ENCODE measurements at places on chromosomes 1 and 21. TPM values are rescaled to one million over a fixed set of nuclear protein-coding genes. Genes with fewer than 3 reads are reported as not detected.

The FAAH gene
- 5.1 TPM for total RNA-seq

The CD1B gene
- not detected for total RNA-seq

The HES2 gene
- 0.93 TPM for total RNA-seq

The KRTAP12-2 gene
- not detected for total RNA-seq

The PRXL2B gene
- 23.5 TPM for total RNA-seq

The RAP1A gene
- total RNA-seq, result 142 TPM

The IRF6 gene
- not detected for total RNA-seq

The PTGFR gene
- not detected for total RNA-seq

The ADAMTS5 gene
- total RNA-seq, result not detected

The PKLR gene
- total RNA-seq, result not detected

The LCE1F gene
- not detected for total RNA-seq

The KRTAP25-1 gene
- not detected for total RNA-seq

The LCE1D gene
- total RNA-seq, result not detected

The NRAS gene
- 54.4 TPM for total RNA-seq

The PYHIN1 gene
- 32.8 TPM for total RNA-seq

The HMCN1 gene
- not detected for total RNA-seq

The CAPN8 gene
- total RNA-seq, result not detected

The GLMP gene
- total RNA-seq, result 31.3 TPM

The IL20 gene
- not detected for total RNA-seq

The DR1 gene
- 113 TPM for total RNA-seq

The ACTL8 gene
- total RNA-seq, result not detected

The DNAJC6 gene
- 2.8 TPM for total RNA-seq

The POFUT2 gene
- 17.7 TPM for total RNA-seq

The H6PD gene
- 28.0 TPM for total RNA-seq

The CD5L gene
- not detected for total RNA-seq

The C1orf116 gene
- total RNA-seq, result not detected

The DNALI1 gene
- 0.09 TPM for total RNA-seq

The RHD gene
- not detected for total RNA-seq

The NBPF3 gene
- 4.5 TPM for total RNA-seq

The SPRR2E gene
- not detected for total RNA-seq

The FCRL6 gene
- 0.25 TPM for total RNA-seq

The PEA15 gene
- total RNA-seq, result 36.6 TPM

The RNU1-4 gene
- total RNA-seq, result 2,397 TPM

The VPS72 gene
- total RNA-seq, result 78.2 TPM

The COG2 gene
- 32.4 TPM for total RNA-seq

The CNR2 gene
- 0.16 TPM for total RNA-seq

Measured in T-helper 2 cell treated with Interferon-gamma antibody and Interleukin-4, amounts not matched to agents 100 ng/mL and 5 ng/mL, for 36 hours (primary cell).